ENCODE measurements at places on chromosomes 5 and 9.

DNA sequence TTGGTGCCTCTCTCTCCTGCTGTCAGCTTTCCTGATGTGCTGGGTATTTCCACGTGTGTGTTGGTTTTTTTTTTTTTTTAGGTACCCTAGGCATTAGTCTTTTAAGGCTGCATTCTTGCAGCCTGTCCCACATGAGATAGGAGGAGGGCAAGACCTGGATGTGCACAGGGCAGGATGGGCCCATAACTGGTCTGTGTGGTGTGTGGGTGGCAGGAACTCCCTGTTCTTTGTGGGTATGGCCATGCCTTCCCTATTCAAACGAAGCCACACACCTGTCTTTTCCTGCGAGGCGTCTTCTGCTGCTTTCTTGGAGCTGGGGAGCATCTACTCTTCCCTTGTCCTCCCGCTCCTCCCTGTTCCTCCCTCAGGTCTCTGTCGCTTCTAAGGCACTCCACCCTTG, 6.8 kb downstream of the SYK start:
- no peak for DNase-seq

DNA sequence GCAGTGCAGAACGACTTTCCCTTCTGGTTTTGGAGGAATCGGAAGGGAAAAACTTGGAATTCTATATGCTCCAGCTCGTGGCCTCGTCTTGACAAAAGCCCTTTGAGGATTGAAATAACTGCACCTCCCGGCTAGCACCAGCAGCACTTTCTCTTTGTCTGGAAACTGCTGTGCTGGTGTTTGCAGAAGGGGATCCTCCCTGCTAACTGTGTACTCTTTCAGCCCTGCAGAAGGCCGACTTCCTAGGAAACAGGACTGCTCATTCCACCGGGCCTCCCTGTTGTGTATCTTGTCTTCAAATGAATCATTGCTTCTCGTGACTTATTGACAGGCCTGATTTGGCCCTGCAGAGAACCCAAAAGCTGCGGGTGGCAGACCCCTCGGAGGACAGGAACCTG, 23.6 kb downstream of the STC2 start:
- no peak for DNase-seq

- DNase-seq: no peak
These were observed 275 bp downstream of the AHRR start for GRCh38 chr5:321726-322251.

GRCh38 chr9:101999441-101999840, 261.0 kb upstream of the GRIN3A start:
- DNase-seq: no peak

- no peak for DNase-seq
These were observed 1.1 kb upstream of the ICE1 start for GRCh38 chr5:5421149-5421960.

DNA sequence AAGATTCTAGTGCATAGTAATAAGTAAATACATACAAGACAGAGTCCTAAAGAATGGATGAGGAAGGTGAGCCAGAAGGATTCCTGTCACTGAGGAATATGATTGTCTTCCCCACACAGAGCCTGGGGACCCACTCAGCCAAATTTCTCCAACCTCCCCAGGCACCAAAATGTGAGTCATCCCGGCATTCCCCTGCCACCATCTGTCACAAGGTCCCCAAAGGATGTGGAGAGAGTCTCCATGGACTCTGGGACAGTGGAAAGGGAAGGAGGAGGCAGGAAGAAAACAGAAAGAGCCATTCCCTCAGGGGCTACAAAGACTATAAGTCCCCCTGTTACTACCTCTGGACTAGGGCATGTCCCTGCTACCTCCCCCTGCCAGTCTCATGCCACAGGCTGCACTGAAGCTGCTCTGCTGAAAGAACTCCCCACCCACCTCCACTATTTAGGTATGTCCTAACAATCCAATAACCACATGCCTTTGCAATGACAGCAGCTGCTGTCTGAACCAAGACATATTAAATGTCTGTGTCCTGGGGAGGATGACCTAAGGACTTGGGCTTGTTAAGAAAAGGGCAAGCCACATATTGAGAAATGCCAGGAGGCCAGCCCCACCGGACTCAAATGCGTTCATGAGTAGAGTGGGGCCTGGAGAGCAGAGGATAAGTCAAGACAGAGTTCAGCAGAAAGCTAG, 10.7 kb upstream of the OR5C1 start:
- DNase-seq: no peak

DNA sequence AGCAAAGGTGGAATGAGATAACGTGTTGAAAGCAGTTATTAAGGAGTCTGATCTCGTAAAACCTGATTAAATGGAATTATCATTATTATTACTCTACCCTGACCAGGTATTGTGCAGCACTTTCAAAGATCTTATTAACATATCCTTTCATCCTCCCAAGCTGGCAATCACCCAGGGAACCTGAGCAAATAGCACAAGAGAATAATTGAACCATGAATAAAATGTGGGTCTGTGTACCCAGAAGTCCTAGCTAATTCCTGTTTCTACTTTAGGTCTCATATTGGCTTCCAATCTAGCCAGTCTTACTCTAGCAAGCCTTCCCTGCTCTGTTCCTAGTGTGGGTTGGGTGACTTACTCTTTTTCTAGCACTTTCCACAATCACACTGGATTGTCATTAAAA, 162.2 kb upstream of the STK32A start:
- no peak for DNase-seq

DNA sequence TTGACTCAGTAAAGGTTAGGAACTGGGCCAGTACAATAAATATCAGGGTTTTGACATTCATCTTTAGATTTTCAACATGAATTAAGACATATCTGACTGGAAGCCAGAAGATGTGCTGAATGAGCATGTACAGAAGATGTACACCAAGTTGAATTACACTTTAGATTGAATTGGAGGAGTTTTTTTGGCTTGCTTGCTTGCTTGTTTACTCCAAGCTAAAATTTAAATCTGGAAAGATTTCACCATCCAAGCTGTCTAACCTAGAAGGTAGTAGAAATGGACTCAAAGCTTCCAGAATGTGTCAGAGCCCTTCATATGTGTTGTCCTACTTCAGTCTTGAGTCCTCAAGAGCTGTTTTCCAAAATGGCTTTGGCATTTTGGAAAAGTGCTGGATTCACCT, 49.0 kb upstream of the FCHO2 start:
- no peak for DNase-seq

DNA sequence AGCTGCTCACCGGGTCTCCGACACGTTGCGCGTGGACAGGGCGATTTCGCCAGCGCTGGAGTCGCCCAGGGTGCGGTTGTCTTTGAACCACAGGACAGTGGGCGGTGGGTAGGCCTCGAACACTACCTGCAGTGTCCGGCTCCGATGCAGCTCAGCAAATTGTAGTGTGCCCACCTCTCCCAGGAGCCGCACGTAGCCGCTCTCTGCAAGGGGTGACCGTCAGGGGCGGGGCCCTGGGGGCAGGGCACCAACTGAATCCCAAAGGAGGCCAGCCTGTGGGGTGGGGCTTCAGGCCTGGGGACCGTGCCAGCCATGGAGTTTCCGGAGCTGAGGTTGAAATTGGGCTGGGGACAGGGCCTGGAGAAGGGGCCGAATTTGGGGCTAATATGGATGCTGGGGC, 22.9 kb downstream of the PDGFRB start:
- DNase-seq: no peak

GRCh38 chr5:163880302-163880701, 374.9 kb downstream of the MAT2B start:
- no peak for DNase-seq

- DNase-seq: no peak
These were observed 136.6 kb upstream of the DMAC1 start for GRCh38 chr9:7936163-7936562.

DNA sequence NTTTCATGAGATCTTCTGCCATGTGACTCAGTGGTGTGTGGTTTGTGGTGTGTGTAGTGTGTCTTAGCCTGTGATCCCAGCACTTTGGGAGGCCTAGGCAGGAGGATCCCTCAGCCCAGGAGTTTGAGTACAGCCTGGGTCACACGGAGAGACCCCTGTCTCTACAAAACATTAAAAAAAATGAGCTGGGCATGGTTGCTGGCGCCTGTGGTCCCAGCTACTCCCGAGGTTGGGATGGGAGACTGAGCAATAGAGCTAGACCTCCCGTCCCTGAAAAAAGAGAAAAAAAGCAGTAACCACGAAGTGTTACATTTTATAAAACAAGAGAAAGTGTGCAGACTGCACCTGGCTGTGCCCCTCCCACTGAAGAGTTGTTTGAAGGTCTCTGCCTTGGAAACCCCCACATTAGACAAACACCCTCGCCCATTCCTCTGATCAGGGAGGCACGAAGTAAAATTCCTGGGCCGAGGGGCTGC, 21.2 kb upstream of the RNU6ATAC start:
- DNase-seq: no peak

- DNase-seq: no peak
These were observed 37.7 kb downstream of the NSG2 start for GRCh38 chr5:174083056-174083827.

- DNase-seq: no peak
These were observed 14.1 kb downstream of the FBXL17 start for GRCh38 chr5:108367679-108368334.

GRCh38 chr9:137270929-137271695, 6.4 kb upstream of the TOR4A start:
- no peak for DNase-seq

DNA sequence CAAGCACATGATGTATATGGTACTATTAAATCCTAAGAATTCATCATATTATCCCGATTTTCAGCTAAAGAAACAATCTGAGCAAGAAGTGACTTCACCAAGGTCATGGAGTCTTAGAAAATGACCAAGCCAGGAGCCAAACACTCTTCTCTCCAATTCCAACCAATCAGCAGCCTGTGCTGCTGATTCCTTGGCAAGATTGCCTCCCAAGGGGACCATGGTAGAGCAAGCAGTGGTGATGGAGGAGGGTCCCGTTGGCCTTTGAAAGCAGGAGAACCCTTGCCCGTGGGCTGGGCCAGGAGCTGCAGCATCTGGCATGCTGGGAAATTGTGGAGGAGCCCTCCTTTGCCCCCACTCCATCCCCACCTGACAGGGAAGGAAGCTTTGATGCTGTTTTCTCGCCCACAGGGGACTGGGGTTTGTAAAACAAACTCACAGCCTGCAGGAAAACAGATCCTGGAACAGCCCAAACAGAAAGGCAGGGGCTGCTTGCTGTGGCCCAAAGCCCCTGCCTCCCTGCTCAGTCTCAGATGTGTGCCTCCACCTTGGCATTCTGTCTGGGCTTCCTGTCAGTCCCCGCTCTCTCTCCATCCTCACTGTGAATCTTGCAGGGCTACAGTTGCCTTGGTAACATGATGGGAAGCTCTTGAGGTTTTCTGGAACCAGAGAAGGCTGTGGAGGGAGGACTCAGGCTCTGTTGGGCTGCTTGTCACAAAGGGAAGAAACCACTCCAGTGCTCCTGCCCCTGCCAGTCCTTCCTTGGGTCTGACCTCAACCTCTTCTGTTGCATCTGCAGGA, 70.8 kb upstream of the HSPA9 start:
- DNase-seq: no peak

GRCh38 chr5:133900534-133901270, 67.7 kb downstream of the C5orf15 start:
- no peak for DNase-seq

DNA sequence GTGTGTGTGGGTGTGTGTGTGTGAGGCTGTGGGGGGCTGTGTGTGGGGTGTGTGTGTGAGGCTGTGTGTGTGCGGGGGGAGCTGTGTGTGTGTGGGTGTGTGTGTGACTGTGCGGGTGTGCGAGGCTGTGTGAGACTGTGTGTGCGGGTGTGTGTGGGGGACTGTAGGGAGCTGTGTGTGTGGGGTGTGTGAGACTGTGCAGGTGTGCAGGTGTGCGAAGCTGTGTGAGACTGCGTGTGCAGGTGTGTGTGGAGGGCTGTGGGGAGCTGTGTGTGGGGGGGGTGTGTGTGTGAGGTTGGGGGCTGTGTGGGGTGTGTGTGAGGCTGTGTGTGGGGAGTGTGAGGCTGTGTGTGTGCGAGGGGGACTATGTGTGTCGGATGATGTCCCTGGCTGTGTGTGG, 23.2 kb downstream of the AHRR start:
- no peak for DNase-seq

- DNase-seq: no peak
These were observed 13.1 kb upstream of the ZNF79 start for GRCh38 chr9:127411122-127411521.

DNA sequence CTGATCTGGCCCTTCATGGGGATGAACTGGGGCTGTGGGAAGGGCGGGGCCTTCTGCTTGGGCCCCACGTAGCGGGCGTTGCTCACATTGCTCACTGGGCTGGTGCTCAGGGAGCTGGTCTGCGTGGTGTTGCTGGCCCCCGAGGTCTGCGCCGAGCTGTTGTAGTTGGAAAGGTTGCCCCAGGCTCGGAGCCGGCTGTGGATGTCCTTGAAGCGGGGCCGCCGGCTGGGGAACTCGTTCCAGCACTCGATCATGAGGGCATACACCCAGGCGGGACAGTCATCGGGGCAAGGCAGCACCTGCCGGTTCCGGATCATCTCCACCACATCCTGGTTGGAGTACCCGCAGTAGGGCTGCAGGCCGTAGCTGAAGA, 226.0 kb downstream of the ROR2 start:
- DNase-seq: no peak

GRCh38 chr5:72147569-72147968, 40.3 kb downstream of the MAP1B start:
- DNase-seq: no peak

DNA sequence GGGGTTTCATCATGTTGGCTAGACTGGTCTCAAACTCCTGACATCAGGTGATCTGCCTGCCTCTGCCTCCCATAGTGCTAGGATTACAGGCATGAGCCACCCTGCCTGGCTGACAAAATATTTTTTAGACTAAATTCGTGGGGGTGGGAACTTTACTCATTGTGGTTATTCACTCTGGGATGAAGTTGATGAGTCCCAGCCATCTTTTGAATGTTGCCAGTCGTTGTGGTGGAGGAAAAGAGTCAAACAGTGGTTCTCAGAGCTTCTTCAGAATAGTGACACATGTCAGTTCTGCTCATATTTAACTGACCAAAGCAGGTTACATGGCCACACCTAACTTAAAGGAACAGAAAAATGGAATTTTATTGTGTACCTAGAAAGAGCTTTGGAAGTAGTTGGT, 6.9 kb downstream of the SREK1 start:
- no peak for DNase-seq

DNA sequence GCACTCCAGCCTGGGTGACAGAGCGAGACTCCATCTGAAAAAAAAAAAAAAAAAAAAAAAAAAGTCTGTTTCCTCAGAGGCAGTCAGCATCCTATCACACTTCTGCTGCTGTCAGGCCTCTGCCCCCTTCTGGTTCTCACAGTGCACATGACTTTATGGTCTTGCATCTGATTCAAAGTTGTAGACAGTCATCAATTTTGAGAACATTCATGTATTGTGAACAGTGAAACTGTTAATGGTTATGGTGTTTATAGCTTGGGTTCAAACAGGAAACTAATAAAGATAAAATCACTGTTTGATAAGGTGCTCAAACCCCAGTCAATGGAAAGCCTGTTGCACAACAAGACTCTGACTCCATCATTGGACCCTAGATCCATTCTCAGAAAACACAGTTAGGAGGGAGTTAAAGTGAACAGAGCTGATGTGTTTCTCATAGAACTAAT, 61.4 kb downstream of the FOXD1 start:
- DNase-seq: no peak

GRCh38 chr9:15416880-15417279, 5.8 kb upstream of the SNAPC3 start:
- DNase-seq: no peak

All from stimulated activated CD4-positive, alpha-beta T cell treated with anti-CD3 and anti-CD28 coated beads, Interleukin-1b, Interleukin-23, amount 100 ng/mL, for 24 hours (primary cell).